Retina (tissue), 1 donor: ENCODE measurements at places on chromosomes 5 and 9.
A peak's percentile ranks its signal among the peaks of the same experiment; 100 is the strongest.

DNA sequence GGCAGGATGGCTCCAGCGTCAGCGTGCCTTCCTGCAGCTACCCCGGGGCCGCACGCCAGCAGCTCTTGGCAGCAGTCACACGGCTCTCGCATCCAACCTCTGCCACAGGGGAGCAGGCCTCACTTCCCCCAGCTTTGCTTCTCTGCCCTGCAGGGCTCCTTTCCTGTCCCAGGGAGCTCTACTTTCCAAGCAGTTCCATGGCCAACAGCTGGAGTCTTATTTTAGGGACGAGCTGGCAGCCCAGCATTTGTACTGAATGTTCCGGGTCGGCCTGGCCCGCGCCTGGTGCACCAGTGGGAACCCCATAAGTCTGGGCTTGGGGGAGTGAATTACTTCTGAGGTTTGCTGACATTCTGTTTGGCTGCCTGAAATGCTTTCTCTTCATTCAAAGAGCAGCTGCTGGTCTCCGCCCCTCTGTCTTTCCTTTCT is 34.6 kb downstream of the GADD45G start:
- no peak for DNase-seq

GRCh38 chr5:139746691-139747582 is 48.7 kb upstream of the PSD2 start:
- DNase-seq, result no peak

GRCh38 chr5:131672776-131673175 is 37.7 kb upstream of the RAPGEF6 start:
- no peak for DNase-seq

DNA sequence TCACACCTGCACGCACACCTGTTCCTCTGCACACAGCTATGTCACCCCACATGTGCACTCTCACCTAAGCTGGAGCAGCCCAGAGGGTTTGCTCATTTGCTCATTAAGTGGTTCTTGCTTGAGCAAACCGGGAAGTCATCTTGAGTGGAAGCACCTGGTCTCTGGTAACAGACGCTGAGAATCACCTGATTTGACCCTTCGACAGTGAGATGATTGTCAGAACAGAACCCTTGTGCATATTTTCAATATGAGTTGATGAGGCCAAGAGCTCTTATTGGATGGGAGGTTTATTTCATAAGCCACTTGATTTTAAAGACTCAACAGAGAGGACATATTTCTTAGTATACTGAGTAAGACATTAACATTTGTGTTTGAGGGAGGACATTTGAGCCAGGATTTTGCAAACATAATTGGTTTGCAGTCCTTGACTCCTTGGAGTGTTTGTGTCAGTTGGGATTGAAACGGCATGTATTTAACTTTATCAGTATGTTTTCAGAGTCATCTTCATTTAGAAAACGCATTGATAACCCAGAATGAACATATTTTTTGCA is 22.1 kb upstream of the LPCAT1 start:
- DNase-seq, result no peak

- peak; percentile 81 for DNase-seq
These were observed 74.9 kb downstream of the GTF3C4 start for GRCh38 chr9:132744881-132745755.
